ENCODE measurements at places on chromosomes 16 and 17. TPM values are rescaled to one million over a fixed set of nuclear protein-coding genes. Genes with fewer than 3 reads are reported as not detected.

DNA sequence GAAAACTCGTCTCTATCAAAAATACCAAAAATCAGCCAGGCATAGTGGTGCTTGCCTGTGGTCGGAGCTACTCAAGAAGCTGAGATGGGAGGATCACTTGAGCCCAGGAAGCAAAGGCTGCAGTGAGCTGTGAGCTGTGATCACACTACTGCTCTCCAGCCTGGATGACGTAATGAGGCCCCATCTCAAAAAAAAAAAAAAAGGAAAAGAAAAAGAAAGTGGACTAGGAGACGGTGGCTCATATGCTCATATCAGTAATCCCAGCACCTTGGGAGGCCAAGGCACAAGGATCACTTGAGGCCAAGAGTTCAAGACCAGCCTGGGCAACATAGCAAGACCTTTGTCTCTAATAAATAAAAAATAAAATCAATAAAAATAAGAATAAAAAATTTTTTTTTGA is 8.8 kb upstream of the SUMO2 start:
- DNase-seq = no peak

HSPB9 gene
- total RNA-seq = under 0.01 TPM

UBB gene
- total RNA-seq = 1,503 TPM

NPIPA5 gene
- 0.82 TPM for total RNA-seq

- no peak for DNase-seq
Measured at GRCh38 chr16:83830091-83830768, 22.5 kb downstream of the HSBP1 start.

- no peak for DNase-seq
Measured at GRCh38 chr16:5865236-5865635, 767.6 kb upstream of the EEF2KMT start.

- no peak for DNase-seq
Measured at GRCh38 chr17:47987240-47987835, 16.4 kb downstream of the CDK5RAP3 start.

RASL10B gene
- total RNA-seq = 6.9 TPM

ERAL1 gene
- 19.6 TPM for total RNA-seq

CCL4L2 gene
- 2.4 TPM for total RNA-seq
